Vagina (tissue), 2 donors: ENCODE measurements at places on chromosomes 2 and 18. TPM values are rescaled to one million over a fixed set of nuclear protein-coding genes. Genes with fewer than 3 reads are reported as not detected.

DNA sequence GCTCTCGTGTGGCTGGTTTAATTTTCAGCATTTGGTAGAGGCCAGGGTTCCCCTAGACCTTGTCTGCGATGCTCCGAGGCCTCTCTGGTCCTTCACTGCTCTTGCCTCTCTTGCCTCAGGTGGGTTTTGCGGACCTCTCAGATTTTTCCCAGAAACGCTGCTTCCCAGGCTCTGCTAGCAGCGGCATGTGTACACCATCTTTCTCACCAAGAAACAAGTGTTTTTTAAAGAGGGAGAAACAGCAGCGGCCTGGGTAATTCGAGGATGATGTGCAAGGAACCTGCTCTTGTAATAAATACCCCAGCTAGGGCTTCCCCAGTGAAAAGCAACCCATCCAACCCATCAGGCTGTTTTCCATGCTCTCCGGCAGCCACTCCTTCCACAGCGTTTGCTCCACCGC is 33.5 kb upstream of the COL6A3 start:
- DNase-seq: no peak
- H3K36me3 ChIP-seq: no peaks in the 10 kb centered on the region
- H3K4me3 ChIP-seq: no peak overlapping the region
- peaks cover 36% of the 10 kb centered on the region for H3K4me1 ChIP-seq
- H3K27me3 ChIP-seq: no peaks in the 10 kb centered on the region

DNA sequence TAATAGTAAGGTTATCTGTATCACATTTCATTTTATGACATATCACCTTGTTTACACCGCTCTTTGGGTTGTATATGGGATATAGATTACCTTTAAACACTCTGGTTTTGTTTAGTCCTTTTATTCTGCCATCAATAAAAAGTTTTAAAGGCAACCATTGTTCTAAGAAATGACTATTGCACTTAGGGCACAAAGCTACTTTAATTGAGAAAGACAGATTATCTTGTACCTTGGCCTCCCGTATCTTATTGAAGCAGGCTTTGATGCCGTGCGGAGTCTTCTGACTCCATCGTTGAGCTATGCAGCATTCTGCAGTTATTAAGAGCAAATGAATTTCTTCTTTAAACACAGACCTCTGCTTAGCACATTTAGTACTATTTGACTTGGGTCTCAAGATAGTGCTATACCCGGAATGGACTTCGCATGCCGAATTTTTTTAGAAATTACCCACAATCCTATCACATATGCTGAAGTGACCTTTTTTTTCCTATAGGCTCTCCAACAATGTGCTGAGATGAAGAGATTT is 16.7 kb downstream of the PKDCC start:
- H3K36me3 ChIP-seq: peaks cover under 1% of the 10 kb centered on the region
- H3K27me3 ChIP-seq: no peaks in the 10 kb centered on the region
- peaks cover 24% of the 10 kb centered on the region for H3K4me1 ChIP-seq
- DNase-seq: no peak

DNA sequence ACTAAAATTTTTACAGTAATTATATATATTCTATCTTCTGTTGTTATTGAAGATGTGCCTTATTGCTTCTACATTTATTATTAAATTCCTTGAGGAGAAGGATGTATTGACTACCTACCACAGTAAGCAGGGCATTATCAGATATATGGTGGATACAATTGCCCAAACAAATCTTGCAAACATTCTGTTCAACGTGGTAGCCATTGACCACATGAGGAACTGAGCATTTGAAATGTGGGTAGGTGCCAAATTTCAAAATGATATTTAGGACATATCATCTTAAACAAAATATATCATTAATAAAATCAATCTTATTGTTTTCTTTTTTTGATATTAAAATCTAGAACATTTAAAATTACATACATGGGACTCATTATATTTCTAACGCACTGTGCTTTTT is 11.1 kb downstream of the SCN3A start:
- no peak overlapping the region for H3K27ac ChIP-seq
- no peak for DNase-seq
- no peak overlapping the region for H3K4me3 ChIP-seq
- no peaks in the 10 kb centered on the region for H3K27me3 ChIP-seq

- DNase-seq: no peak
- H3K36me3 ChIP-seq: no peaks in the 10 kb centered on the region
- no peak overlapping the region for H3K27ac ChIP-seq
- H3K4me1 ChIP-seq: no peaks in the 10 kb centered on the region
- H3K27me3 ChIP-seq: no peaks in the 10 kb centered on the region
Measured at GRCh38 chr18:70720607-70721006, 431.8 kb downstream of the SOCS6 start.

- H3K4me3 ChIP-seq: no peak overlapping the region
- H3K36me3 ChIP-seq: no peaks in the 10 kb centered on the region
- DNase-seq: no peak
- H3K27me3 ChIP-seq: no peaks in the 10 kb centered on the region
- no peak overlapping the region for H3K27ac ChIP-seq
Measured at GRCh38 chr2:181882246-181883020, 9.1 kb upstream of the ITPRID2 start.

- no peak overlapping the region for H3K27ac ChIP-seq
- no peak for DNase-seq
- H3K27me3 ChIP-seq: no peaks in the 10 kb centered on the region
- H3K4me1 ChIP-seq: no peaks in the 10 kb centered on the region
- no peak overlapping the region for H3K4me3 ChIP-seq
Measured at GRCh38 chr2:150303281-150303680, 184.2 kb downstream of the RND3 start.

The RUFY4 gene
- not detected for total RNA-seq
